ENCODE measurements at places on chromosomes 7 and 10.

GRCh38 chr10:132879408-132880127, 62.8 kb downstream of the CFAP46 start:
- DNase-seq: no peak

DNA sequence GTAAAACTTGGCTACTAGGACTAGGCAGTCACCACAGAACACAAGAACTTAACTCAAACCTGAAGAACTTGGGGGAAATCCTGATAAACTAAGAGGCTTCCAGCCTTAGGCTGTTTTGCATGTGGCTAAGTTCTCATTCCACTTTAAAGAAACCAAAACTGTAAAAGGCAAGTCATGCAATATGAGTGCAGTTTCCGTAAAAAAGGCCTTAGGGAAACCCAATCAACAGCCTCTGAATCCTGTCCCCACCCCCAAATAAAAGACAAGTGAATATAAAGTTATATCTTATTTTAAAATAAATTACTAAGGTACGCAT, 95.1 kb downstream of the USP6NL start:
- no peak for DNase-seq

- no peak for DNase-seq
Observed at GRCh38 chr10:29322918-29323317, 34.0 kb downstream of the LYZL1 start.

DNA sequence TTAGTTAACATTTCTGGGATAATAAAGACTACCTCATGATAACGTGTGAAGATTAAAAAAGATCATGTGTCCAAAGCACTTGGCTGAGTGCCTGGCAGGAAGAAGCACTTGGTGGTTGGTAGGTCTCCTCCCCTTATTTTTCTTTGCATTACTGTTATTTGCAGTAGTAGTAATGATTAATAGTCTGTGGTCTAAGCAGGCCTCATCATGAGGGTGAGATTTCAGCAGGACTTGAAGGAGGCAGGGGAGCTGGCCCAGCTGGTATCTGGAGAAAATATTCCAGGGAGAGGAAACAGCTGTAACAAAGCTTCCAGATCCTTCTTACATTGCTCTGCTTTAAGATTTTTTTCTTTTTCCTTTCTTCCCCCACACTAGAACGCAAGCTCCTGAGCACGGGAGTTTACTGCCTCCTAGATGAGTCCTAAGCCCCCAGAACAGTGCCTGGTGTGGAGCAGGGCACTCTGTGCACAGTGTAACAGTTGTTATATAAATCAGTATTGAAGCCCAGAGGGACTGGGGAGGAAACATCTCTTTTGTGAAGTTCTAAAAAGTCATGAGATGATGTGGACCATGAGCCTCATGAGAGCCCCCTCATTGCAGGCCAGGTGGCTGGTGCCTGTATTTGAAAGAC, 31.1 kb upstream of the RHEB start:
- no peak for DNase-seq

All from stimulated activated CD4-positive, alpha-beta T cell treated with anti-CD3 and anti-CD28 coated beads, Interleukin-4, amount 100 ng/mL, for 48 hours (primary cell).